MG63 (cell line): ENCODE measurements at places on chromosomes 11 and 22. TPM values are rescaled to one million over a fixed set of nuclear protein-coding genes. Genes with fewer than 3 reads are reported as not detected.
A peak's percentile ranks its signal among the peaks of the same experiment; 100 is the strongest.

GRCh38 chr11:76786441-76787014 is 3.4 kb downstream of the TSKU start:
- DNase-seq: no peak

DNA sequence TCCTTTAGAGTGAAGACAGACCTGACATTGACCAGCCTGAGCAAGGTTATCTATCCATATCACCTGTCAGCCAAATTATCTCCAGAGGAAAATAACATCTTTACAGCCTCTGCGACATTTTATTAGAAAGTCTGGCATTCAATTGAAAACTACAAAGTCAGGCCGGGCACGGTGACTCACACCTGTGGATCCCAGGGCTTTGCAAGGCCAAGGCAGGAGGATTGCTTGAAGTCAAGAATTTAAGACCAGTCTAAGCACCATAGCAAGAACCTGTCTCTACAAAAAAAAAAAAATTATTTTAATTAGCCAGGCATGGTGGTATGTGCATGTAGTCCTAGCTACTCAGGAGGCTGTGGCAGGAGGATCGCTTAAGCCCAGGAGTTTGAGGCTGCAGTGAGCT is 141.6 kb downstream of the RCN1 start:
- DNase-seq: no peak

- no peak for DNase-seq
Measured at GRCh38 chr22:39456522-39457197, at the start of gene MGAT3. TSS of gene MGAT3 (plus strand) at chr22:39457012. CDS start at chr22:39487348, 30,336 bp downstream.

GRCh38 chr11:130420478-130421198 is 7.8 kb downstream of the ADAMTS8 start:
- DNase-seq: peak; percentile 20

- no peak for DNase-seq
Measured at GRCh38 chr22:30885591-30885990, 83.0 kb downstream of the MORC2 start.

- no peak for DNase-seq
Measured at GRCh38 chr22:17772958-17773605, 1.2 kb downstream of the BID start.

GRCh38 chr11:12223771-12224536 is 113.6 kb downstream of the MICAL2 start:
- no peak for DNase-seq

DNA sequence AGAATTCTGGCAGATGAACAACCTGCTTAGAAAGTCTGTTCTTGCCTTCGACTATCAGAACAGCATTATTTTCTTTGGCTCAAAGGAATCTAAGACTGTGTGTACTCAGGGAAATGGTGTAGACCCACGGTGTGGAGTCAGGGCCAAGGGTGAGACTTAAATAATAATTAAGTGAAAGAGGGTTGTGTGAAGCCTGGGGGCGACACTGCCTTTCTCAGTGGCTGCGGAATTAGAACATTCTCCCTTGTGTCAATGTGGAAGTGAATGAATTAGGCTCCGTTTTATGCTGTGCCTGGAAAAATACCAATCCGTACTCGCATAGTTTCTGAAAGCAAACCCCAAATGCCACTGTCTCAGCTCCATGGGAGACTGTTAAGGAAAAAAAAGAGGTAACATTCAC is 50.7 kb downstream of the NAV2 start:
- DNase-seq: no peak

DNA sequence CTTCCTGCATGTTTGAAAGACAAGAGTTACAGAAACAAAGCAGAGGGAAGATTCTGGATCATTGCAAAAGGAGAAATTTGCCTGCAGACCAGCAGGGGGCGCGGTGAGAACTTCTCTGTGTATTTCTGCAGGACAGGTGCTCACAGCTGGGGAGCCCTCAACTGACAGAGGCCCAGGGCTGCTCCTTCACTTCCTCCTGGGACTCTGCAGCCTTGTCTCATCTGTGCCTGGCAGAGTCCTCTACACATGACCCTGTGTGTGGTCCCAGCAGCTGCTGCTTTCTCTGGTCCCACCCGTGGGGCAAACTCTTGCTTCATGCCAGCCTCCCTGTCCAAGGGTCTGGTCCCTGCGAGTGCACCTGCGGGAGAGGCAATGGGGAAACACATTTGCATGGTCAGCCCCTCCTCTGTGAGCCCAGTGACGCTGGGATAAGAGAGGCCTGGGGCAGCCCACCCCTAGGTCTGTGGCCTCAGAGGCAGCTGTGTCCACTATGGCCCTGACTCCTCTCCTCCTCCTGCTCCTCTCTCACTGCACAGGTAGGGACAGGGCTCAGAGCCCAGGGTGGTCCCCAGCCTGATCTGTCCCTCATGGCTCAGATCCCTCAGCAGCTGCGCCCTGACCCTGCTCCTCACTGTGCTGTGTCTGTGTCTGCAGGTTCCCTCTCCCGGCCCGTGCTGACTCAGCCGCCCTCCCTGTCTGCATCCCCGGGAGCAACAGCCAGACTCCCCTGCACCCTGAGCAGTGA is 43.2 kb upstream of the VPREB1 start:
- peak; percentile 40 for DNase-seq

DNA sequence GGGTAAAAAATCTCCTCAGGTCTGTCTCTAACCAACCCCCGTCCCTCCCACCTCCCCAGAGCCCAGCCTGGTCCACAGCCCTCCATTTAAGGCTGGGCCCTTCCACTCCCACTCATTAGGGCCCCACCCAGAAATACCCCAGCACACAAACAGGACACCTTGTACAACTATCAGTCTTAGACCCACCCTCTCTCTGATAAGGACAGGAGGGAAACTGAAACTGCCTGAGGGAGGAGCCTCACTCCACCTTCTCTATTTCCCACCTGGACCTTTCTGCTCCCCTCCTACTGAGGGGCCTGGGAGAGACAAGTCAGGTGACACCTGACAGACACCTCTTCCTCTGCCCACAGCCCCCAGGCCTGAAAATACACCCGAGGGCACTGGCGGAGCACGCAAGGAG is 90.2 kb downstream of the PLEKHA7 start:
- no peak for DNase-seq

DNA sequence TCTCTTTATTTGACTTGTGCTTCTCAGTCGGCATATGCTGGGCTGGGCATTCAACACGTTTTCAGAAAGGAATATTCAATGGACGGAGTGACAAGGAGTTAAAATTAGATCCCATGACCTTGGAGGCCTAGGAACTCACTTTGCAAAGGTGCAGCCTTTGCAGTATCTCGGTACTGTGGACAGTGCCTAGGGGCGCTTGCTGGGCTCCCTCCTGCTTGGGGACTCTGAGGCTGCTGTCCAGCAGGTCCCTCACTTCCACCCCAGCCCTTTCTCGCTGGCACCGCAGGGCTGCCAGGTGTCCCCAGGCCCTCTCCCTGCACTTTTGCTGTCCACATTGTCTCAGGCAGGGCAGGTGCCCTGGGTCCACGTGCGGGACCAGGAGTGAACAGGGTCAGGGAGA is 255.5 kb upstream of the B3GAT1 start:
- DNase-seq: no peak

GRCh38 chr11:57619331-57619730 is 21.8 kb downstream of the SERPING1 start:
- no peak for DNase-seq

GRCh38 chr11:35404388-35404775 is 15.0 kb downstream of the SLC1A2 start:
- peak; percentile 29 for DNase-seq

DNA sequence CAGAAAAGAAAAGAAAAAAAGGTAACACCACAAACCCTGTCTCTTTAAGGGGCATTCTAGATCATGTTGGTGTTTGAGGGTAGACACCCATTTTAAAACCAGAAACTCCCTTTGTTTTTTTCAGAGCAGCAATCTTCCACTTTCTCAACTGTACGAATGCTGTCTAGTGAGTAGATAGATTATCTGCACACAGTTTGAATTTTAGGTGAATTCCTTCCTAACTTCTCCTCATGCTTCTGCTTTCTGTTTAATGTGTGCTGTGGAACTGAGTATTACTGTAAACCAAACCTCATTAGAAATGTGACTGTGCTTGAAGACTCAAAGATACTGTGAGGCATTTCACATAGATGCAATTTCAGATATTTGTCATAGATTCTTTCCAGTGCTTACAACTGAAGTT is 102.4 kb downstream of the PRMT3 start:
- no peak for DNase-seq

DNA sequence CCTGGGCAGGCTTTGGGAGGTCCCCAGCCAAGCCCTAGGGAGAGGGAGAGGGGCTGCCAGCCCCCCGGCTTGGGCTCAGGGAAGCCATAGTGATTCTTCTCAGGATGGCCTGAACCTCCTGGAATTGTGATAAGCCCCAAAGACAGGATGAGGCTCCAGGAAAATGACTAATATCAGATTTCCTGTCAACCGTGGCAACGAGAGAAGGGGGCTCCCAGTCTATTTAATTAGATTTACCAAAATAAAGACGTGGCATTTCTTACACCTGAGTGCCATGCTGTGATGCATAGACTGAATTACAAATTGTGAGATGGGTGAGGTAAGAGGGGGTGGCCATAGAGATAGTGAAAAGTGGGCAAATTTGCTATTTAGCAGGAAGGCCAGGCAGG is 20.4 kb downstream of the SERPINH1 start:
- no peak for DNase-seq

GRCh38 chr11:123069908-123070821 is 8.2 kb upstream of the HSPA8 start:
- DNase-seq: no peak

GRCh38 chr22:30824096-30824495 is 129.4 kb downstream of the OSBP2 start:
- no peak for DNase-seq

- DNase-seq: no peak
Measured at GRCh38 chr11:67002297-67002913, 20.5 kb upstream of the SYT12 start.

GRCh38 chr11:65485920-65486219 is 13.0 kb upstream of the MALAT1 start:
- DNase-seq: no peak

DNA sequence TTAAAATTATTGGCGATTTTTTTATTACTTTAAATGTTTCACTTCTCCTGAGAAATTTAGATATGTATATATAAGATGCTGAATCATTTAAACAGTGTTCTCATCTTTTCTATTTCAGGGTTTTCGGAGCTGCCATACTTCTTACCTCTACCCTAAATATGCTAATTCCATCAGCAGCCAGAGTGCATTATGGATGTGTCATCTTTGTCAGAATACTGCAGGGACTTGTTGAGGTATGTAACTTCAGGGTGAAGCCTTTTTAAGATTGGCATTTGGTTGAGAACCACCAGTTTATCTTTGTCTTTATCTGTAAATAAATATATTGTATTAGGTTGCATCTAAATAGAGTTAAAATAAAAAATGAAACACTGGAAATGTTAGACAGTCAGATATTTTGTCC is 21.1 kb downstream of the SLC17A6 start:
- no peak for DNase-seq

GRCh38 chr11:12611352-12611751 is 62.9 kb upstream of the TEAD1 start:
- DNase-seq: no peak

DNA sequence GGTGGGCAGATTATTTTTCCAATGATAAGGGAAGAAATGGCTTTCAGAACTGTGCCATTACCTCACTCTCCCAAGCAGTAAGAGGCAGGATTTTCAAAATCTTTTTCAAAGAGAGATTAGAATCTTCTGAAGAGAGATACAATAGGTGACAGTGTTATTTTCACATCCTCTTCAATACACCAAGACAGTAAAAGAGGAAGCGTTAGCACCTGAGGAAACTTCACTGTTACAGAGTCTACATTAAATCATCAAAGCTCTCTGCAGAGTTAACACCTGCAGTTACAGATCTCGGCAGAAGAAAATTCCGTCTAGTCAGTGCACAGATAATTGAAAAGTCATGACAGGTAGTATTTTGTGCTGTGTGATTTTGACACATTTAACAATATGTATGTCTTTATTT is 144.9 kb downstream of the PGR start:
- DNase-seq: no peak

Gene CHRDL2
- total RNA-seq: not detected in 2 replicates

Gene RIMBP3C
- total RNA-seq: 0.30 and 0.49 TPM in 2 replicates

Gene CSF2RB
- not detected in 2 replicates for total RNA-seq

Gene GRAP2
- not detected in 2 replicates for total RNA-seq

Gene MMP13
- not detected in 2 replicates for total RNA-seq

Gene HTR3A
- not detected in 2 replicates for total RNA-seq
